ENCODE measurements at places on chromosomes 1 and 21.

GRCh38 chr1:167977245-167977644, 40.4 kb upstream of the MPC2 start:
- DNase-seq, result no peak

- no peak for DNase-seq
Measured at GRCh38 chr1:41806472-41807155, 112.1 kb downstream of the HIVEP3 start.

DNA sequence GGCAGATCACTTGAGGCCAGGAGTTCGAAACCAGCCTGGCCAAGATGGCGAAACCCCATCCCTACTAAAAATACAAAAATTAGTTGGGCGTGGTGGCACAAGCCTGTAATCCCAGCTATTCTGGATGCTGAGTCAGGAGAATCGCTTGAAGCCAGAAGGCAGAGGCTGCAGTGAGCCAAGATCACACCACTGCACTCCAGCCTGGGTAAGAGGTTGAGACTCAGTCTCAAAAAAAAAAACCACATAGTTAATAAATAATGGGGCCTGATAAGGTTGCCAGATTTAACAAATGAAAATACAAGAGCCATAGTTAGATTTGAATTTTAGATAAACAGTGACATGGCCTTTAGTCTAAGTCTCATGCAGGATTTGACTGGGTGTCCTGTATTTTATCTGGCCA, 175.7 kb downstream of the ZZZ3 start:
- no peak for DNase-seq

DNA sequence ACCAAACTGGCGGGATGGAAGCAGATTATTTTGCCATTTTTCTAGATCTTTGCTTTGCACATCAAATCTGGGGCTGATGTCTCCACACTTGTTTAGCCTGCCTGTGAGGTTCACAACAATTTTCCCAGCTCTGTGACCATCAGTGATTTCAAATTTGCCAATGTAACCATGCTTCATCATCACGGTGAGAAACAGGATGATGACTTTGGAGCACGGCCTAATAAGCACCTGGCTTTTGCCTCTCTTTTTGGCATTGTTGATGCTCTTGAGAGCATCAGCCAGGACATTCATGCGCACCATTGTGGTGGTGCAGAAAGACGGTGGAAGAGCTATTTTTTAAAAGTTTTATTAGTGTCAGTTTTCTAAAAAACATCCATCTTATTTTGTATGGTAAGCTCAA, 50.1 kb downstream of the IARS2 start:
- no peak for DNase-seq

- no peak for DNase-seq
Measured at GRCh38 chr1:33050221-33051076, 13.8 kb upstream of the AK2 start.

DNA sequence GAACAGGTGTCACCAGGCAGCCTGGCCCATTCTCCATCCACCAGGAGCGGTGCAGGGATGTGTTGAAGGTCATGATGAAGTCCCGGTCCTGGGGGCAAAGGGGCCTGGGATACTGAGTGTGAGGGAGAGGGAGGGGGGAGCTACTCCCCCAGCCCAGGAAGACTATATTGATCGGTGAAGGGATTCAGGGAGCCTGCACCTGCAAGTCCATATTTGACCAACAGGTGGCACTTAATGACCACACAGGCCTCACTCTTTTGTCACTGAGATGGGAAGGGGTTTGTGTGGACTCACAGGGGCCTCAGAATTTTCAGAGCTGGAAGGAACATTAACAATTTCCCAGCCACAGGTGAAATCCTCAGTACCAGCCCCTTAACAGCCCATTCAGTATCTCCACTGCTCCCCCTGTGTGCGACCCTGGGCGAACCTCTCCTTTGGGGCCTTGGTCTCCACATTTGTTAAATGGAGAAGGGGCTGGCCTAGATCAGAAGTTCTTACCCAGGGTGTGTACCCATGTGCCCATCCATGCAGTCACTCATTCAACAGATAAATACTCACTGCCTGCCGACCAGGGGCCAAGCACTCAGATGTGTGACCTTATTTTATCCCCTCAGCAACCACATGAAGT, 55.6 kb downstream of the NKAIN1 start:
- DNase-seq, result no peak

GRCh38 chr1:162213281-162213912, 143.9 kb downstream of the NOS1AP start:
- no peak for DNase-seq

DNA sequence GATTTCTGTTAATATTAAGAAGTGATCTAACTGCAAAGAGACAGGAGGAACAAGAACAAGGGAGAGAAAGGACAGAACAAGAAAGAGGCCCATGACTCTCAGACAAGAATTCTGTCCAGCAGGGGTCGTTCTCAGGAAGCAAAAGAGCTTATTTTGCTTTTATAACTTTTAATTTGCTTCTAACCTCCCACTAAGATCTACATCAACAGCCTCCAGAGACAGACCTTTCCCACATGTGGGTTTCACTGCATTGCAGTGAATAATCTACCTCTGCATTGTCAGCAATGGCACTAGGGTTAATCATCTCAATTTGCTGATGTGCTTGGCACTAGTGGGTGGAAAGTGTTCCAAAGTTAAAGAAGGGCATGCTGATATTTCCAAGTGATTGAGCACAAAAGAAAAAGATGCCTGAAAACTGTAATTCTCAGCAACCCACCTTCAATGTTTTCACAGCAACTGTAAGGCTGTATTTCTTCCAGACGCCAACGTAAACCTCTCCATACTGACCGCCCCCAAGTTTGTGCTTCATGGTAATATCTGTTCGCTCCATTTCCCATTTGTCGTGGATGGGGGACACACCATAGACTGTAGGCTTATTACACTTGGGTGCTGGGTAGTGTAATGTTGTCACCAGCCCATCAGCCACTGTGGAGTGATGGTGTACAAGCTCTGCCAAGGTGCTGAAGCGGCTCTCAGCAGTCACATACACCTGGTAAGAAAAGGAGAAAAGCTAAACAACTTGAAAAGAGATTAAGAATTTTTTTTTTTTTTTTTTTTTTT, 39.5 kb downstream of the TOR3A start:
- no peak for DNase-seq

- DNase-seq, result no peak
Measured at GRCh38 chr1:239274242-239274830, 112.0 kb upstream of the CHRM3 start.

DNA sequence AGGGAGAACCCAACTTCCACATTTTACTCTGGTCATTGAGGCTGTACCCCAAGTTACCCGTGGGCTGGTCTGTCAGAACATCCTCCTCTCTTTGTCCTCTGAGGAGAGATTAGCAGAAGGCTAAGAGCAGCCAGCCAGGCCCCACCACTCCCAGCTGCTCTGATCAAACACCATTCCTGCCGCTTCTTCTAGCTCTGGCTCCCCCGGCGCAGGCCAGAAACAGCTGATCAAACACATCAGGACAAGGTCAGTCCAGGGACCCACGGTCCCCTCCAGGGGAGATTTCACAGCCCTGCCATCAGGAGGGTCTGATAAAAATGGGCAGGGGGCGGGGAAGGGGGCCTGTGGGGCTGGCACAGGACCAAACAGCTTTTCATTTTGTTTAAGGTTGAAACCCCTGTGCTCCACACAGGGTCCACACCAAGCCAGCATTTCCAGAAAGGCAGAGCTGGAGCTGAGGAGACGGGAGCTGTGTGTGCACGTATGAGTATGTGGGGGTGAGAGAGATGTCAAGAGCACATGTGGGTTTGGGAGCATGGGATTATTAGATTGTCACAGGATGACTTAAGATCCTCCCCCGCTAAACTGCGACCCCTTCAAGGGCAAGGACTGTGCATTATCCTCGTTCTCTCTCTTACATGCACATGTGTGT, 29.9 kb upstream of the EPHA8 start:
- no peak for DNase-seq

DNA sequence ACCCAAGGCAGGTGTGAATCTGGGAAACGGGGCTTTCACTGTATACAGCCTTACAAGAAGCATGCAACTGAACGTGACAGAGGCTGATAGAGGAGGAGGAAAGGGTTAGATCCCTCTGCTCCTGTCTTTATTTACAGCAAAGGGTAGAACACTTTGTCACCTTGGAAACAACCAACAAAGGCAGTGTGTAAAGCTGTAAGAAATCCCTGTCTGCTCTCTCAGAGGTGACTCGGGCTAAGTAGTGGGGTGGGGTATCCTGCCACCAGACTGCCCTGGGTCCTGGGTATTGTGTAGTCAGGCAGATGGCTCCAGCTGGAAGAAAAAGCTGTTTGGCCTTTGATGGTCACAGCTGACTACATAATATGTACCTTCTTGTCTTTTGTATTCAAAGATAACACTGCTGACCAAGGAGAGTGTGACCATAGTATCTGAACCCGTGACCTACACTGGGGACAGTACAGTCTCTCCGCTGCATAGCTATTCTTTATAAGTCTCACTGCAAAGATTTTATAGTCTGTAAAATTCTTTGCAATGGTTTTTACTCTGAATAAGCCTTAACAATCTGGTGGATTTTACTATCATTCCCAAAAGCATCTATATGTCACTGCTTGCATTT, 22.1 kb upstream of the POU2F1 start:
- DNase-seq, result no peak

GRCh38 chr1:110870721-110871388, 2.1 kb upstream of the CD53 start:
- DNase-seq, result no peak

Data from cortex of kidney (tissue), 1 donor.